Endothelial cell (in vitro differentiated cells): ENCODE measurements at places on chromosomes 16 and 17. TPM values are rescaled to one million over a fixed set of nuclear protein-coding genes. Genes with fewer than 3 reads are reported as not detected.
A peak's percentile ranks its signal among the peaks of the same experiment; 100 is the strongest.

DNA sequence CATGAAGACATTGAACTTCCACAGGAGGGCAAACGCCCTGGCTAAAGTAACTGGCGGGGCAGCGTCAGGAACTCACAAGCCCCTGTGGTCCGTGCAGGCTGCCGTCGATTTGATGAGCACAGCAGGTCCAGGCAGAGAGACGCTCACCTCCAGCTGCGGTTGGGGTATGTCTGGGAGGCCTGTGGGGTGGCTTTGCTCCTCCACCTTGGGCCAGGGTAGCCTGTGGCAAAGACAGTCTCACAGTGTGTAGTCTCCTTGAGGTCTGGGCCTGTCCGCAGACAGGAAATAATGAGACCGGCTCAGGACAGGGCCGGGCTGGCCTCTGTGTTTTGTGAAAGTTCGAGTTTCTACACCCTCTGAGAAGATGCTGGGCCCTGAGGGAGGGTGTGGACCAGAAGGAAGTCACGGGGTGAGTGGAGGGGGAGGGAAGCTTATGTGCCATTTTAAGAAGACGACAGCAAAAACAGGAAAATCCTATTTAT is 103.3 kb downstream of the METRNL start:
- H3K27ac ChIP-seq: no peak overlapping the region
- no peak overlapping the region for H3K4me3 ChIP-seq
- peaks cover 5% of the 10 kb centered on the region for H3K36me3 ChIP-seq
- peaks cover 11% of the 10 kb centered on the region for H3K27me3 ChIP-seq
- DNase-seq: no peak

GRCh38 chr17:61487161-61487988 is 35.2 kb downstream of the TBX4 start:
- no peak overlapping the region for H3K4me3 ChIP-seq
- H3K27ac ChIP-seq: no peak overlapping the region
- no peaks in the 10 kb centered on the region for H3K36me3 ChIP-seq
- H3K27me3 ChIP-seq: no peaks in the 10 kb centered on the region
- H3K4me1 ChIP-seq: peaks cover 4% of the 10 kb centered on the region

DNA sequence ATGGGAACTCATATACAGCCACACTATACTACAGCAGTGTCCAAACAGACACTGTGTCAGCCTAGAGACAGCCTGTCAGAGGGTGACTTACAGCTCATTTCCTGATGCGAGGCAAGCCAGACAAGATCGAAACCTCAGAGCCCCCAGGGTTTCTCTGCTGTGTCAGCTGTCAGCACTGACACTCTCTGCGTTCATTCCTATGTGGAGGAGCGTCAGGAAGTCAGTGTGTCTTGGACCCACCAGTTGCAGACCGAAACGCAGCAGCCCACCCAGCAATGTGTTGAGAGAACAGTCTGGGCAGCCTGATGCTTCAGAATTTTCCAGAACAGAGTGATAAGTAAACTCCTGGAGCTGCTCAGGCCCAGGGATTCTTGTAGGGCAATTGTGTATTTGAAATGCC is 20.6 kb upstream of the MAPT start:
- no peak overlapping the region for H3K27ac ChIP-seq
- H3K4me3 ChIP-seq: no peak overlapping the region
- DNase-seq: no peak
- peaks cover 9% of the 10 kb centered on the region for H3K4me1 ChIP-seq
- H3K36me3 ChIP-seq: no peaks in the 10 kb centered on the region
- peaks cover 2% of the 10 kb centered on the region for H3K27me3 ChIP-seq

- peaks cover 5% of the 10 kb centered on the region for H3K27me3 ChIP-seq
- DNase-seq: no peak
- H3K27ac ChIP-seq: no peak overlapping the region
Observed at GRCh38 chr17:56690441-56691291, 97.2 kb downstream of the NOG start.

DNA sequence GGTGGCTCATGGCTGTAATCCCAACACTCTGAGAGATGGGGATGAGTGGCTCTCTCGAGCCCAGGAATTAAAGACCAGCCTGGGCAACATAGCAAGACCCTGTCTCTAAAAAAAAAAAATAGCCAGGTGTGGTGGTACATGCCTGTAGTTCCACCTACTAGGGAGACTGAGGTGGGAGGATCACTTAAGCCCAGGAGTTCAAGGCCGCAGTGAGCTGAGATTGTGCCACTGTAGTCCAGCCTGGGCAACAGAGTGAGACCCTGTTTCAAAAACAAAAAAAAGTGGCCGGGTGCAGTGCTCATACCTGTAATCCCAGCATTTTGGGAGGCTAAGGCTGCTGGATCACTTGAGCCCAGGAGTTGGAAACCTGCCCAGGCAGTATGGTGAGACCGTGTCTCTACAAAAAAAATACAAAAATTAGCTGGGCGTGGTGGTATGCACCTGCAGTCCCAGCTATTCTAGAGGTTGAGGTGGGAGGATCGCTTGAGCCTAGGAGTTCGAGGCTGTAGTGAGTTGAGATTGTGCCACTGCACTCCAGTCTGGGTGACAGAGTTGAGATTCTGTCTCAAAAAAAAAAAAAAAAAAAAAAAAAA is 3.0 kb downstream of the C16orf54 start:
- H3K27me3 ChIP-seq: peaks cover 3% of the 10 kb centered on the region
- H3K27ac ChIP-seq: no peak overlapping the region
- no peak for DNase-seq
- peaks cover 3% of the 10 kb centered on the region for H3K4me1 ChIP-seq

- peaks cover 5% of the 10 kb centered on the region for H3K27me3 ChIP-seq
- no peak for DNase-seq
- no peak overlapping the region for H3K27ac ChIP-seq
Observed at GRCh38 chr16:30416624-30417528, 9.5 kb downstream of the ZNF771 start.

- DNase-seq: no peak
- no peak overlapping the region for H3K4me3 ChIP-seq
- peaks cover 1% of the 10 kb centered on the region for H3K27me3 ChIP-seq
- no peaks in the 10 kb centered on the region for H3K4me1 ChIP-seq
- H3K27ac ChIP-seq: no peak overlapping the region
Observed at GRCh38 chr17:71084838-71085237, 915.5 kb downstream of the KCNJ2 start.

DNA sequence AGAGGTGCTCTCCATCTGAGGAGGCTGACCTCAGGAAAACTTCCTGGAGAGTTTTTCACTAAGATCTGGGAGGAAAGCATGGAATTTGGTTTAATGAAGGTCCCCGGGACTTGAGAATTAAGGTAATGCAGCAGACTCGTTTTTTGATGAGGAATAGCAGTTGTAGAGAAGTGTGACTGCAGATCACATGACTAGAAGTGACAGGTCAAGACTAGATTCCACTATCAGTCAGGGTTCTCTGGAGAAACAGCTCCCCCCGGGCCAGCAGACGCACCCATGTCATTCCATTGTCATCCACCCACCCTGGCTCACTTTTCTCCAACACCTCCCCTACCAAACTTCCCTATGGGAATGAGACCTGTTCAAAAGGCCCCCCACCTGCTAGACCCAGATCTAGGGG is 1.9 kb upstream of the DHRS13 start:
- DNase-seq: no peak
- H3K36me3 ChIP-seq: peaks cover 42% of the 10 kb centered on the region
- peaks cover 16% of the 10 kb centered on the region for H3K27me3 ChIP-seq
- H3K27ac ChIP-seq: peak overlapping the region; percentile 75

GRCh38 chr17:81867170-81867990 is 3.8 kb downstream of the ARHGDIA start:
- no peak overlapping the region for H3K4me3 ChIP-seq
- peaks cover 29% of the 10 kb centered on the region for H3K27me3 ChIP-seq
- H3K27ac ChIP-seq: peak overlapping the region; percentile 57
- peaks cover 15% of the 10 kb centered on the region for H3K4me1 ChIP-seq
- no peak for DNase-seq

- H3K27ac ChIP-seq: no peak overlapping the region
- no peaks in the 10 kb centered on the region for H3K36me3 ChIP-seq
- H3K27me3 ChIP-seq: no peaks in the 10 kb centered on the region
- H3K4me1 ChIP-seq: no peaks in the 10 kb centered on the region
- DNase-seq: no peak
Observed at GRCh38 chr17:55210292-55210691, 54.5 kb upstream of the HLF start.

- H3K4me3 ChIP-seq: no peak overlapping the region
- H3K36me3 ChIP-seq: peaks cover 5% of the 10 kb centered on the region
- no peaks in the 10 kb centered on the region for H3K27me3 ChIP-seq
- H3K27ac ChIP-seq: no peak overlapping the region
- peaks cover 4% of the 10 kb centered on the region for H3K4me1 ChIP-seq
- no peak for DNase-seq
Observed at GRCh38 chr16:19831678-19832077, 53.0 kb downstream of the GPRC5B start.

DNA sequence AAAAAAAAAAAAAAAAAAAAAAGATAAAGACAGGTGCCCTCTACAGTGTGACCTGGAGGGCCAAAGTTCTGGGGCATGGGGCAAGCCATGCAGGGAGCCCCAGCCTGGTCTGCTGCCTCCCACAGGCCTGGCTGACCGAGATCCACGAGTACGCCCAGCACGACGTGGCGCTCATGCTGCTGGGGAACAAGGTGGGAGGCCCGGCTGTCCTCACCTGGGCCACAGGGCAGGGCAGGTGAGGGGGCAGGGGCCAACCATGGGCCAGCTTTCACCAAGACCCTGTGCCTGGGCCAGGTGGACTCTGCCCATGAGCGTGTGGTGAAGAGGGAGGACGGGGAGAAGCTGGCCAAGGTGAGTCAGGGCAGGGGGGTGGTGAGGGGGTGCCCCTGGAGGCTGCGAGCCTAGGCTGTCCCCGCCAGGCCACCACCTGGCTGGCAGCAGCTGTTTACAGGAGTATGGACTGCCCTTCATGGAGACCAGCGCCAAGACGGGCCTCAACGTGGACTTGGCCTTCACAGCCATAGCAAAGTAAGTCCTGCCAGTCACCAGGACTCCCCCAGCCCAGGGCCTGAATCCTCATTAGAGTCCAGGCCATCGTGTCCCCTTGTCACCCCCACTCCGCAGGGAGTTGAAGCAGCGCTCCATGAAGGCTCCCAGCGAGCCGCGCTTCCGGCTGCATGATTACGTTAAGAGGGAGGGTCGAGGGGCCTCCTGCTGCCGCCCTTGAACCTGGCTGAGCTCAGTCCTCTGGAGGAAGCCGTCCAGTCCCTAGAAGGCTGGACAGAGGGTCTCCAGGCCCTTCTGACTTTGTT is 2.7 kb upstream of the TRAF7 start:
- no peak for DNase-seq
- no peak overlapping the region for H3K27ac ChIP-seq
- H3K36me3 ChIP-seq: peaks cover 9% of the 10 kb centered on the region
- peaks cover 36% of the 10 kb centered on the region for H3K4me1 ChIP-seq
- H3K4me3 ChIP-seq: peak overlapping the region; percentile 81

GRCh38 chr16:2296661-2297505 is 29.0 kb upstream of the RNPS1 start:
- H3K27ac ChIP-seq: no peak overlapping the region
- no peak for DNase-seq
- H3K27me3 ChIP-seq: no peaks in the 10 kb centered on the region
- no peaks in the 10 kb centered on the region for H3K36me3 ChIP-seq
- H3K4me1 ChIP-seq: no peaks in the 10 kb centered on the region
- H3K4me3 ChIP-seq: peak overlapping the region; percentile 25

DNA sequence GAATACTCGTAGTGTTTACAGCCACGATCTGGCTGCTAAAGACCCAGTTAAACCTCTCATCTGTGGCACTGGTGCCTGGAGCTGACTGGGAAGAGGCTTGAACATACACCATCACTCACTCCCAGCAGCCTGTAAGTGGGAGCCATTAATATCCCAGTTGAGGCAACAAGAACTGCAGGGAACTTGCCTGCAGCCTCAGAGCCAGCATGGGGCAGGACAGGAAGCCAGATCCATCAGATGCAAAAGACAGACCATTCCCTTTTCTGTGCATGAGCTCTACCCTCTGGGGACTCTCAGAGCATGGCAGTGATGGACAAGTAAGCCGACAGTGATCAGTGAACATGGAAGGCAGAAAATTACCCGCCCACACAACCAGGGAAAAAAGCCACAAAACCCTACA is 91.8 kb downstream of the TMEM132E start:
- no peak overlapping the region for H3K27ac ChIP-seq
- H3K4me3 ChIP-seq: no peak overlapping the region
- DNase-seq: no peak
- peaks cover 21% of the 10 kb centered on the region for H3K4me1 ChIP-seq

DNA sequence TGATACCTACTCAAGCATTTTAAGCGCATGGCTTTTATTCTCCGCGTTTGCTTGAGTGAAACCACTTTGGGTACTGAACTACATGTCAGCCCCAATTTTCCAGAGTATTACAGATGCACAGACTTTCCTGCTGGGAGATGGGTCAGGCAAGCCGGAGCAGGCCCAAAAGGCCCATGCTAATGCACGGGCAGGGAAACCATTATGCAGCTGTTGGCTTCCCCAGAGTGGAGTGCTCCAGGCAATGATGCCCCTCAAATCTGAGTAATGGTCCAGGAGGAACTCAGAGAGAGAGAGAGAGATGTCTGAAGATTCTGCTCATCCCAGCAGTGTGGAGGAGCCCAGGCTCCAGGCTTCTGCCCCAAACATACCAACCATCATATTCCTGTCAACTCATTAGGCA is 80.2 kb downstream of the CDH11 start:
- H3K27me3 ChIP-seq: peaks cover 5% of the 10 kb centered on the region
- peaks cover 9% of the 10 kb centered on the region for H3K36me3 ChIP-seq
- no peak for DNase-seq
- H3K27ac ChIP-seq: no peak overlapping the region
- H3K4me1 ChIP-seq: no peaks in the 10 kb centered on the region
- H3K4me3 ChIP-seq: no peak overlapping the region

DNA sequence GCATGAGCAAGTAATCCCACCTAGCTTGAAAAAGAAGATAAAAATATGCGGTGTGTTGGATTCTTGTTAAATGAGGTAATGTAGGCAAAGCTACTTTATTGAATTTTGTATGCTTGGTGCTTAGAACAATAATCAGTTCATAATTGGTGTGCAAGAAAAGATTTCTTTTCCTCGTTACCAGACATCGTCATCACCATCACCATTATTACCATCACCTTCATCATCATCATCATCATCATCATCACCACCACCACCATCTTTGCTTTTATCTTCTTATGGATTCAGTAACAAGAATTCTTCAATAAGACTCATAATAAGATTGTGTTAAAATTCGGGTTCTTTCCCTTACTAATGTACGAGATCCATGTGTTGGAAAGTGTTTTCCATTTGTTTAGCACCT is 173.7 kb downstream of the RBFOX1 start:
- no peak for DNase-seq
- H3K27me3 ChIP-seq: no peaks in the 10 kb centered on the region
- H3K27ac ChIP-seq: no peak overlapping the region
- H3K36me3 ChIP-seq: no peaks in the 10 kb centered on the region
- no peaks in the 10 kb centered on the region for H3K4me1 ChIP-seq

The CDH1 gene
- total RNA-seq: 3.1 TPM

The UMOD gene
- total RNA-seq: not detected

The PRSS27 gene
- 0.90 TPM for total RNA-seq

The CAVIN1 gene
- 334 TPM for total RNA-seq

The FBXO39 gene
- not detected for total RNA-seq

The SMIM36 gene
- not detected for total RNA-seq
